Stomach (tissue), 19 donors: ENCODE measurements at places on chromosomes 2 and 18. TPM values are rescaled to one million over a fixed set of nuclear protein-coding genes. Genes with fewer than 3 reads are reported as not detected.

The RMDN2 gene
- total RNA-seq = 1.8 TPM

DNA sequence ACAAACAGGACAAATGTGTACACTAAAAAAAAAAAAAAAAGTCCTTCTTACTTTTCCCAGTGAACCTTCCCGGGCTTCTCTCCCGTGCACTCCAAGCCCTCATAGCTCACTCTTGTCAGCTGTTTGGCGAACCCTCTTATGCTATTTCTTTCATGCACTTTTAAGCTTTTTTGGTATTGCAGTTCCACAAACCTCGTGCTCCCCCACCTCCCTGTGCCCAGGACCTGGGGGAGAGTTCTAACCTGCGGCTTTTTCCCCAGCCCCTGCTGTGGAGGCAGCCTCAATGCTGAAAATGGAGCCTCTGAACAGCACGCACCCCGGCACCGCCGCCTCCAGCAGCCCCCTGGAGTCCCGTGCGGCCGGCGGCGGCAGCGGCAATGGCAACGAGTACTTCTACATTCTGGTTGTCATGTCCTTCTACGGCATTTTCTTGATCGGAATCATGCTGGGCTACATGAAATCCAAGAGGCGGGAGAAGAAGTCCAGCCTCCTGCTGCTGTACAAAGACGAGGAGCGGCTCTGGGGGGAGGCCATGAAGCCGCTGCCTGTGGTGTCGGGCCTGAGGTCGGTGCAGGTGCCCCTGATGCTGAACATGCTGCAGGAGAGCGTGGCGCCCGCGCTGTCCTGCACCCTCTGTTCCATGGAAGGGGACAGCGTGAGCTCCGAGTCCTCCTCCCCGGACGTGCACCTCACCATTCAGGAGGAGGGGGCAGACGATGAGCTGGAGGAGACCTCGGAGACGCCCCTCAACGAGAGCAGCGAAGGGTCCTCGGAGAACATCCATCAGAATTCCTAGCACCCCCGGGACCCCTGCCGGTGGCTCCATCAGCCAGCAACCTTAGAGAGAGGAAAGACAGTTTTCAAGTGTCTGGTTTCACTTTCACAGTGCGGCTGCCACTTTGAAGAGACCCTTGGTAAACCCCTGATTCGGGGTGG, 826 bp downstream of the KCNE4 start:
- DNase-seq = no peak

DNA sequence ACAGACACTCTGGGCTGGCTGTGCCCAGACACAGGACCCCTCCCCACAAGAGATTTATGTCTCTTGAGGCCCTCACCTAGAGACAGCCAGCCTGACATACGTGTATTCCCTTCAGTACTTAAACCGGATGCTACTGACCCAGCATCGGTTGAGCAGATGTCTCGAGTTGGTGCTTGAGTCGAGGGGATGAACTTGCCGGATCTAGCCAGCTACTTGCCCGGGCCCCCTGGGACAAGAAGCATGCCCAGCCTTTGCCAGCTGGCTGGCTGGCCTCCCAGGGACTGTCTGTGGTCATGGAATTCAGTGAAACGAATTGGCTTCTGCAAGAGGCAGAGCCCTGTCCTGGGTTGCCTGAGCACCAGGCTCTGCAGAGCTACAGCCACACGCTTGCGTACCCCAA, 36.0 kb downstream of the DNMT3A start:
- DNase-seq = no peak

GRCh38 chr2:27721884-27722485, 49.5 kb upstream of the MRPL33 start:
- no peak for DNase-seq

The SPEG gene
- total RNA-seq = 24.0 TPM

The NDC80 gene
- total RNA-seq = 25.7 TPM

The CNTNAP5 gene
- total RNA-seq = not detected

- no peak for DNase-seq
These were observed 12.6 kb downstream of the NEU2 start for GRCh38 chr2:233044974-233045605.

DNA sequence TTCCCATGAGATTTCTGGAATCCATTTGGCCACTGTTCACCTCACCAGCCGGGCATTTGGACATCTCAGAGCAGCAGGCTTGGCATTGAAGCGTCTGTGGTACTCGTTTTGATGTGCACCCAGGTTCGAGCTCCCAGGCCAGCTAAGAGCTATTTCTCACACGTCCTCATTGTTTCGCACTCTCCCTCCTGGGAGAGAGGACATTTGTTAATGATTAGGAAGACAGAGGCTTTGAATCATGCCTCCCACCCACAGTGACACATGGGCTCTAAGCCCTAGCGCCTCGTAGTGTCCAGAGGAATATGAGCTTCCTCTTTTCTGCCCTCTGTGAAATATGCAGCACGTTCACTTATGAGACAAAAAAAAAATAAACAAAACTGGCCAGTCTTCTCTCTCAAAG, 361.8 kb downstream of the RND3 start:
- no peak for DNase-seq

DNA sequence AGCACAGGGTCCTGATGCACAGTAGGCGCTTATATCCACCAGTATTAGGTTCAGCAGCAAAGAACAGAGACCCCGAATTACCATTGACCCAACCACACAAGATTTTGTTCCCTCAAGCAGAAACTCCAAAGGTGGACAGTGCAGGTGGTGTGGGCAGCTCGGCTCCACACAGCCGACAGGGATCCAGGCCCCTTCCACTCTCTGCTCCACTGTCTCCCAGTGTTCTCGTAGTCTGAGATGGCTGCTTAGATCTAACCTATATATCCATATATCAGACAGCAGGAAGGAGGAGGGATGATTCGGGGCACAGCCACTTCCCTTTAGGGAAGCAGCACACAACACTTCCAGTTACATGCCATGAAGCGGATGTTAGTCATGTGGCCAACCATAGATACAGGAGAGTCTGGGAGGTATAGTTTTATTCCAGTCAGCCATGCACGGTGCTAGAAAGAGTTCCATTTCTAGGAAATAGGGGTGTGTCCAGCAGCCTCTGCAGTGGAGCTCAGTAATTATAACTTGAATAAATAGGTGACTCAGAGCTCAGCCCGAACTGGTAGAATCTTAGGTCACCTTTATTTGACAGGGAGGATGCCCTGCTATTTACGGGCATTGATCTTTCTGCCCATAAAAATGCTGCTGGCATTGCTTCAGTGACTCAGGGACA, 158.9 kb downstream of the TWIST2 start:
- DNase-seq = peak; percentile 70

DNA sequence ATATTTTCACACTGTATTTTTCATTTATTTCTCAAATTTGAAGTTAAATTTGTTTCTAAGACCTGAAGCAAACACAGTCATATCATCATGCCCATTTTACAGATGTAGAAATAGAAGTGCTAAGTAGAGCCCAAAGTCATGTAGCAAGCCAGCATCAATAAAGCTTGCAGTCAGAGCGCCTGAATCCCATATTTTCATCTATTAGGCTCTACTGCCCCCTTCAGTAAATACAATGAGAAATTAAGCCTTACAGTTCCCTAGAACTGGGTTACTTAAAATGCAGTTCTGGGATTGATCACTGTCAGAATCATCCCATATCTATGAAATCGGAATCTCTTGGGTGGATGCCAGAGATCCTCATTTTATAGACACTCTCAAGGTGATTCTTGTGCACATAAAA, 419.9 kb downstream of the TGIF1 start:
- peak; percentile 69 for DNase-seq

The ASB1 gene
- total RNA-seq = 11.6 TPM

DNA sequence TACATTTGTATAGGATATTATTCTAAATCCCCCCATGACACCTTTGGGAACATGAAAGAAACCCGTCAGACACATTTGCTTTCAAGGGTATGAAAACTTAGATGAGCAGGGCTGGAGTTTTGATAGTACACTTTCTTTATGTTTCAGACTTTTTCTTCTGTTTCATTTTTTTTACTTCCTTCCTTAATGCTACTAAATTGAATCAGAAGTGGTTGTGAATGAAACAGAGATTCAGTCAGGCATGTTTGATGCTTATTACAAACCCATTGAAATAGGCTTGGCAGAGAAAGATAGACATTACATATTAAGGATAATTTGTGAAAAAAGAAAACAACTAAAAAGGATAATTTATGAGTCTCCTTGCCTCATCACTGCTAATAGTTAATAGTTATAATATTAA, 26.8 kb downstream of the SLC30A6 start:
- DNase-seq = no peak

DNA sequence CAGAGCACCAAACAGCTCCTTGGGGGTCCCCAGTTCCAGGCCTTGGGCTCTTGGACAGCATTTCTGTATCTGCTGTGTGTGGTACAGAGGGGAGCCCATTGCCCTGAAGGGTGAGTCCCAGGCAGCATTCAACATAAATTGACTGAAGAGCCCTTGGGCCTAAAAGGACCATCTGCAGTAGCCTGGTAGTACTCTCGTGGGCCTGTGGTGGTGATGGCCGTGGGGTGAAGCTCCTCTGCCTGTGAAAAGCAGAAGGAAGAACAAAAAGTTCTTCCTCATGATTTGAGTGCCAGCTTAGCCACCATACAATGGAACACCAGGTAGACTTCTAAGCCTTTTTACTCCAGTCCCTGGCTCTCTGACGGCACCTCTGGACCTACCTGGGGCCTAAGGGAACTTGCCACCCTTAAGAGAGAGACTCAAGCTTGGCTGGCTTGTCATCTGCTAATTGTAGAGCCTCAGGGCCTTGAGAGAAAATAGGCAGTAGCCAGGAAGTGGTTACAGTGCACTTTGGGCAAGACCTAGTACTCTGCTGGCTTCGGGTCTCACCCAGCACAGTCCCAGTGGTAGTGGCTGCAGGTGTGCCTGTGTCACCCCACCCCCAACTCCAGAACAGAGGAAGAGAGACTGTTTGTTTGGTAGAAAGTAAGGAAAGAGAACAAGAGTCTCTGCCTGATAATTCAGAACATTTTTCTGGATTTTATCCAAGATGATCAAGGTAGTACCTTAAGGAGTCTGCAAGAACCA, 84.6 kb upstream of the CERS6 start:
- no peak for DNase-seq

The RSAD2 gene
- 9.2 TPM for total RNA-seq

DNA sequence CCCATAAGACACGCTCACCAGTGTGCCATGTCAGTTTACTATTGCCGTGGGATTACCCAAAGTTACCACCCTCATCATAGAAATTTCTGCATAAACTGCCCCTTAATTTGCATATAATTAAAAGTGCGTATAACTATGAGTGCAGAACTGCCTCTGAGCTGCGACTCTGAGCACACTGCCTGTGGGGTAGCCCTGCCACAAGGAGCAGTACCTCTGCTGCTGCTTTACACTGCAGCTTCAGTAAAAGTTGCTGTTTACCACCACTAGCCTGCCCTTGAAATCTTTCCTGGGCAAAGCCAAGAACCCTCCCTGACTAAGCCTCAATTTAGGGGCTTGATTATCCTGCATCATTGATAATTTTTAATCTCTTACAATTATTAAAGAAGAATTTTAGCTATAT, 213.9 kb upstream of the MAP2 start:
- DNase-seq = no peak

DNA sequence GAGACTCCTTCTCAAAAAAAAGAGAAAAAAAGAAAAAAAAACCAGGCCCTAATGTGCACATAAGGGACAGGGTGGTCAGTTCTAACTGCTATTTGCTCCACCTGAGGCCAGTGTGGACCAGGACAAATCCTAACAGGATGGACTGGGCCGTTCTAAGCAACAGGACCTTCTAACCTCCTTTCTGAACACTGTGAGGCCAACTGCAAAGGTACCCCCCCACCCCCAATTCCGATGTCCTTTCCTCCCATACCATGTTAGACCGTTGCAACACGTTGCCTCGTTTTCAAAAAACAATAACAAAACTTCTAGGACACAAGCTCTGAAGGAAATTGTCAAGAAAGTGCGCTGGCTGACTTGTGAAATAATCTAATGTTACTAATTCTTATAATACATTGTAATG, 1.2 kb downstream of the THAP4 start:
- no peak for DNase-seq

DNA sequence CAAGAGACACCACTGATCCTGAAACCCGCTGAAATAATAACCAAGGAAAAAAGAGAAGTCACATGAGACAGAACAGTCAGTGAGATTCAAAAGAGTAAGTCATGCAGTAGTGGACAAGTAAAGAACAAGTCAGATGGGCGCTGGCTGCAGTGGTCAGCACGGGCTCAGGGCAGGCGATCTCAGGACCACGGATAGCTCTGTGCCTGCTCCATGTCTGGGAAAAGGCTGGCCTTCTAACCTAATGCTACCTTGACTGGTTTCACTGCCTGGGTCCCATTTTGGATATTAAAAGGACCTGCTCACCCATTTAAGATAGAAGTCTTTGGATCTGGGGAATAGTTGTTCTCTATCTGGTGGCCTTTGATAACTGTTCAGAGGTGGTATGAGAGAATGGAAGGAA, 61.7 kb upstream of the LCLAT1 start:
- DNase-seq = peak; percentile 60

GRCh38 chr2:61368687-61369665, 101.9 kb downstream of the USP34 start:
- DNase-seq = no peak

DNA sequence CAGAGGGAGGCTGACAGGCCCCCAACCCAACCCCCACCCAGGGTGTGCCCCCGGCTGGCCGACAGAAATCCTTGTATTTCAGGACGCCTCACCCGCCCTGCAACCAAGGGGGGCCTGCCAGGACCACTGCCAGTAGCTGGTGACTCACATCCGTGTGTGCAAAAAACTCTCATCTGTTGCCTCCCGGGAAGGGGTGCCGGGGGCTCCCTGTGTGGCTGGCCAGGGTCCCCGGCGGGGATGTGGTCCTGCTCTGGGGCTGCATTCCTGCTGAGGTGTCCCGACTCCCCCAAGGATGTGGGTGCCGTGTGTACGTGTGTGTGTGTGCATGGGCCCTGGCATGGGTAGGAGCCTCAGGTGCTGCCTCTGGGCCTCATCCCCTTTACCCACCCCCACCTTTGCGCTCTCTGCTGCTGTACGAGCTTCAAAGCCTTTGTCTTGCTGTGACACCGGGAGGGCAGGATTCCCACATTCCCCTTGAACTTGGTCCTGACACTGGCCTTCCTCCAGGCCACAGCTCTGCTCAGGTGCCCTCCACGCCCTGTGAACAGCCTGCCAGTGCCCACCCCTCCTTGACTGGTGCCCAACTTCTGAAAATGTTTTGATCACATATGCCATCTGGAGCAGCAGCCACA, 226.3 kb upstream of the HDAC4 start:
- DNase-seq = no peak

The RASGRP3 gene
- total RNA-seq = 51.3 TPM

DNA sequence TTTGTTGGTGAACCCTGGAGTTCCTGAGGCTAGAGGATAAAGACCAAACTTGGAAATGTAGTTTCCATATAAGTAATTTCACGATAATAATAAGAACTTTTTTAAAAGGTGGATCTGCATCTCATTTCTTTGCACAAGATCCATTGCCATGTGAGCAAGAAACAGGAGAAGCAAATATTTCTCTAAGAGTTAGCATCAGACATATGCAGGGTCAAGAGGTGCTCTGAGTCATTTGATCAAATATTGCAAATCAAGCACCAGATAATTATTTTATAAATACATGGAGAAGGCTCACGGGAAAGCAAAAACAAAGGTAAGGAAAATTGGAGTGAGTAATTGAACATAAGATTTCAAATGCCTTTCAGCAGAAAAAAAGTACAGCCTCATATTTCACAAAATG, 118.0 kb downstream of the DTNA start:
- no peak for DNase-seq

- DNase-seq = no peak
These were observed 12.8 kb upstream of the ZNF532 start for GRCh38 chr18:58851856-58852255.

GRCh38 chr2:218804817-218805216, 22.9 kb downstream of the CYP27A1 start:
- no peak for DNase-seq
